ENCODE measurements at places on chromosomes 16 and 17.

DNA sequence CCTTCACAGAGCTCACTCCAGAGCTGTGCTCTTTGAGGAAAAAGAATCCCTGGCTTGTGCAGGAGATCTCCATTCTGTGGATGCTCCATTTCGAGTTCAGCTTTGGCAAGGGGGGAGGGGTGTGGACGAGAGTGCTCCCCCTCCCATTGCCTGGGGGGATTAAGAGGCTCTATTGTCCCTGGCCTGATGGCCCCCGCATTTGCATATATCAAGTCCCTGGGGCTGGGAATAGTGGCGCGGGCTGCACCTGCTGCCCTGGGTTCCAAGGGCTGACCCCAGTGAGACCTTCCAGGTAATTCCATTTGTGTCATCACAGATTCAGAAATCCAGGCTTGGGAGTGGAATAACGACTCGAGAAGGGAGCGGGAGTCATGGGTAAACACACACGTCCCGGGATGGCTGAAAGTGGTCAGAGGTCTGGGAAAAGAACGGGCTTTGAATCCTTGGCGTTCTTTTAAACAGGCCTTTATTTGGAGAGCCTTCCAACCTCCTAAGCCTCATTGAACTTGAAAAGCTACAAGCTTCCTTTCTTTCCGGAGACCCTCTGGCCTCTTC, 479.3 kb downstream of the HS3ST3B1 start:
- DNase-seq, result no peak

DNA sequence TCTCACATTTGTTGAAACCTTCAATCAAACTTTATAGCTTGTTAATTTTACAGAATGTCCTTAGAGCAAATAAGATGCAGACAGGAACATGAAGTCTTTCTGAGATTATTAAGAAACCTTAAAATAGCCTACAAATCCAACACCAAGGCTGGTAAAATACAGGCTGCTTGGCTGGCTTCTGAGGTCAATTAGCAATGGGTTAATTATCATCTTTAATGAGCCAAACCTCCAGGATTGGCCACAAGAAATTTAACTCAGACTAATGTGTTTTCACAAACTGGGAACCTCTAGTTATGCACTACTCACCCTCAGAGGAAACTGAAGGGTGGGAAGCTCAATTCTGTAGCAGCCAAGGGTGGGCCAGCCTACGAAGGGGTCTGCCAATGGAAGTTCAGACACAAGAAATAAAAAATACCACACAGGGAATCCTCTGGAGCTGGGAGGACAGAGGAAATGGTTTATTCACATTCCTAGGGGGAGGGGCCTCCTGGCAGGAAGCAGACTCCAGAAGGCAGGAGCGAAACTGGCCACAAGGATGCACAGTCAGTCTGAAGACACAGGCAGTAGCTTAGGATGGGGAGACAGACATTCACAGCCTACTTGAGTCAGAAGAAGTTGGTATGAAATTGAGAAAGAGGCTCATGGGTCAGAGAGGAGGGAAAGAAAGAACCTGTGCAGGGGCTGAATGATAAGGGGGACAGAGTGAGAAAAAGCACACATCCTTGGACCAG, 36.1 kb downstream of the HIC1 start:
- peak; percentile 83 for DNase-seq

DNA sequence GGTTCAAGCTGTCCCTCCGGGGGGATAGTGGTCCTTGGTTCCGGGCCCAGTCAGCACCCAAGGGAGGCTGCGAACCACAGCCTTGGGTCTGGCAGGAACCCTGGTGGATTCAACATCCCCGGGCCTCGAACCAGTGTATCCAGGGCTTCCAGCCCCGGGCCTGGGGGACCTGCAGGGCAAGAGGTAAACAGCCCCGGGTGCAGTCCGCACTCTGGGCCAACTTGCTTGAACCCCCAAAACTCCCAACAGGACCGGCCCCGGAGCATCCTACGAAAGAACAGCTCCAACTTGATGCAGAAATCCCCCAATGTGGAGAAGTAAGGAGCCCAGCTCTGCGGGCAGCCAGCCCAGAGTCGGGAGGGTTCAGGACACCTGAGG, 1.5 kb upstream of the NEURL4 start:
- no peak for DNase-seq

DNA sequence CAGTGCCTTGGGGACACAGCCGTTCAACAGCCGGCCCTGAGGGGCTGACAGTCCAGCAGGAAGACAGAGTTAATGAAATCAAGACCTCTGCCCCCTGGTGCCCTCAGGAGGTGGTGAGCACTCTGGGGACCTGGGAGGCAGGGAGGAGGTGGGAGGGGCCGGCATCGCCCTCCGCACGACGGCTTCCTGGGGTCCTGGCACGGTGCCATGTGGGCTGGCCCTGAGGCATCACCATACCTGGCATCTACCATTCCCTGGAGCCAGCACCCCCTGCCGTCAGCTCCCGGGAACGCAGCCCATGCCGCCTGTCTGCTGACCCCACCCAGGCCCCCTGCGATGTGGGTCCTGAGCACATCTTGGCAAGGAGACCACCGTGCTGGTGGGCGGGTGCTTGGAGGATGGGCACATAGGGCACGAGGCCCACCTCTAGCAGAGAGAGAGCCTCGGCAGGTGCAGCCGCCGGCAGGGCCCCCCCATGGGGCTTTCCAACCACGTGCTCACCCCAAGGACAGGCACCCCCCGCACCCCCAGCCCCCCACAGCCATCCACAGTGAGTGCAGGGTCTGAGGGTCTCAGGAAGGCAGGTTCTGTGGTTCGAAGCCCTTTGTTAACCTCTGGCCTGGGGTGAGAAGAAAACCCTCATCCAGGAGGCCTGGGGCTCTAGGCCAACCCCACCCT, 52.5 kb downstream of the ZFPM1 start:
- DNase-seq, result no peak

DNA sequence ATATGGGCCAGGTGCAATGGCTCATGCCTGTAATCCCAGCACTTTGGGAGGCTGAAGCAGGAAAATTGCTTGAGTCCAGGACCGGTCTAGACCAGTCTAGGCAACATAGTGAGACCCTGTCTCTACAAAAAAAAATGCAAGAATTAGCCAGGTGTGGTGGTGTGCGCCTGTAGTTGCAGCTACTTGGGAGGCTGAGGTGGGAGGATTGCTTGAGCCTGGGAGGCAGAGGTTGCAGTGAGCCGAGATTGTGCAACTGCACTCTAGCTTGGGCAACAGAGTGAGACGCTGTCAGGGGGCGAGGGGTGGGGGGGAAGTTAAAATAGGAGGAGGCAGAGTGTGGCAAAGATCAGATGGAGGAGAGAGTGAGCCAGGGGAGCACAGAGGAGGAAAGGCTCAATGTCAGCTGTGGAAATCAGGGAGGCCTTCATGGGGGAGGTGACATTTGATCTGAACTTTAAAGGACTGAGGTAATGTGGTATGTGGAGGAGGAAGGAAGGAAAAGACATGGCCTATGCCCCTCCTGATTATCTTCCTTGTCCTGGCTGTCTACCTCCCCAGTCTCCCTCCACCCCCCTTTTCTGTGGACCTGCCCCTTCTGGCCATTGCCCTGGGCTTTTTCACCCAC, 4.7 kb upstream of the GOT2 start:
- DNase-seq, result no peak

GRCh38 chr16:84180519-84181140, 6.2 kb downstream of the TAF1C start:
- no peak for DNase-seq

Measured in BJ (cell line).